GM06990 (cell line): ENCODE measurements at places on chromosomes 5 and 9.

DNA sequence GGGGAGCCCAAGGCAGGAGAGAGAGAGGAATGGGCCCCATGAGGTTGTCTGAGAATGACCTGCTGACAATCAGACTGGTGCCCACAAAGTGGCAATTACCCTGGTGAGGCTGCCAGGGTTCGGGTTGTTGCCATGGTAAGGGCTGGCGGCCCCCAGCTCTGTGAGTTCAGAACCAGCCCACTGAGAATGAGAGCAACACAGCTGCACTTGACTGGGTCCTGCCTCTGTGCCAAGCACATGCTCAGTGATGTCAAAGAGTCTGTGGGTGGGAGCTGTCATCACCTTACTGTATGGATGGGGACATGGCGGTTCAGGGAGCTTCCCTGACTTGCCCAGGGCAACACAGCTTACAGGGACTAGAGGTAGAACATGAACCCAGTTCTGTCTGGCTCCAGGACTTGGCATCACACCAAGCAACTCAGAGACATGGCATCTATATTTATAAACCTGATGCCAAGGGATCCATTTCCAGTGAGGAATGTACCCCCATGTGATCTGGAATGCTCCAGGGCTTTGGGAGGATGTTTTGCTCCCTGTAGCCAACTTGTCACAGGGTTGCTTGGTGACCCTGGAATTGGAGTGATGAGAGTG, 38.2 kb upstream of the TEX48 start:
- DNase-seq = no peak

GRCh38 chr9:88481933-88482332, 53.0 kb upstream of the NXNL2 start:
- no peak for DNase-seq

GRCh38 chr9:128798896-128799295, 11.8 kb downstream of the TBC1D13 start:
- no peak for DNase-seq

DNA sequence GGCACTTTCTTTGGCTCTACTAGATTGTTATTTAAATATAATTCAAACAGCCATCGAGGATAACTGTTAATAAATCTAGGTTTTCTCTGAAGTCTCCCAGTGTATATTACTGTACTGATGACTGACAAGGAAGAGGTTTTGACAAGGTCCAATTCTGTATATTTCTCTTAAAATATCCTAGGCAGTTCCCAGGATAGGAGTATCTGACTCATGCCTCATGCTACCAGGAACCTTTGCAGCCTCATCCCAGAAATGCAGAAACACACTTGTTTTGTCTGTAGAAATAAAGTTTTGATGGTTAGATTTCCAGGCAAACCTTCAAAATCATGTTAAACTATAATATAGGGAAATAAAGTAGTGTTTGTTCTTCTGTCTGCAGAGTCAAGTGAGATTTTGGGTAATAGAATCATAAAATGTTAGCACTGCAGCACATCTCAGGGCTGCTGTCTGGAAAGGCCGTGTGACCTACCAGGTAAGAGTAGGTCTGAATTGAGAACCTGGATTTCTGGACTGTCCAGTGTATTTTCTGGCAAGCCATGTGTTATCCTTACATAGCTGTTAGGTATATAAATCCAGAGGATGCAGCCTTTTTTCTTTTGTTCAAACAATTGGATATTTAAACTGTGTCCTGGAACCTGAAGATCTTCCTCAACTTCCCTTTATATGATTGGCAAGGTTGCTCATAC, 8.3 kb downstream of the UBE2D2 start:
- DNase-seq = no peak

DNA sequence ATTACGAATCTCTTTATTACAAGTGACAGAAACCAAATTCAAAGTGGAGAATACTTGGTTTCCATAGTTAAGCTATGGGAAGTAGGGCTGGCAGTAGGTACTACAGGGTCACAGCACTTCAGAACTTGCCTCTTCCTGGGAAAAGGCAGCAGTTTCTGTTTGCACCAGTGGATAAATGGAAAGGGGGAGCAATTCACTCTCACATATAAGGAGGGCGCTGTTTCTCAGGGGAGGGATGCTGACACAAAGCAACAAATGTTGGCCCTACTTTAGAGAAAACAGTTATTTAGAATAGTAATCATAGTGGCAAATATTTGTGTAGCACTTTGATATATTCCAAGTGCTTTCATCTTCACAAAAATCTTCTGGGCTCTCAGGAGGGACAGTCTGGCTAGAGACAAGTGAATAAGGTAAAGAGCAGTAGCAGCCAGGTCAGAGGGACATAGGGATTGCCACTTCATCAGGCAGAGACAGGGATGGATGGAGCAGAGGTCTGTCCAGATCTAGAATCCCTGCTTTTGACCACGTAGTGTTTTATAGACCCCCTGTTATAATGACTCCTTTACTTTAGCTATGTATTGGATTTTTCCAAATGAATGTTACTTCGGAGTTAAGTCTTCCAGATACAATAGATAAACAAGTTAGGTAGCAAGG, 554.8 kb upstream of the SGCD start:
- DNase-seq = no peak

DNA sequence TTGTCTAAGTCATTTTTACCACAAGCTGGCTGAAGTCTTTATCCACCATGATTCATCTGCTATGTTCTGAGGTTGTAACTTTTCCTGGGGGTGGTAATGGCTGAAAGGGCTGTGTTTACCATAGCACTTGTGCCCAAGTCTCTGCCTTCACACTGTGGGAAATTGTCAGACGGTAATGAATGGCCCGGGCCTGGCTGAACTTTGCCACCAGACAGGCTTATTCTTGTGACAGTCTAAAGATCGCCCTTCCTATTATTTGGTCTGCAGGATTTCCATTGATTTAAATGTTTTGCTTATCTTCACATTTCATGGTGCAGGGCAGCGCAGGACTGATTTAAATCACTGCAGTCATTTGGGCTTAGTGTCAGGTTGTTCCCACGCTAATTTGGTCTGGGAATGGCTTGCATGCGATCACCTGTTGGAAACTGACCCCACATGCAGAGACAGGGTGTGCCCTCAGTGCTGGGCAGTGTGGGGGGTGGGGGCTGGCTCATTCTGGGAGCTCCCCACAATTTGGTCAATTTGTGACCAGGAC, 109.3 kb upstream of the ICE1 start:
- DNase-seq = no peak

- no peak for DNase-seq
These were observed 91.5 kb downstream of the MAMDC2 start for GRCh38 chr9:70135176-70135575.

GRCh38 chr5:157252711-157253465, 13.0 kb upstream of the CYFIP2 start:
- peak; percentile 69 for DNase-seq

DNA sequence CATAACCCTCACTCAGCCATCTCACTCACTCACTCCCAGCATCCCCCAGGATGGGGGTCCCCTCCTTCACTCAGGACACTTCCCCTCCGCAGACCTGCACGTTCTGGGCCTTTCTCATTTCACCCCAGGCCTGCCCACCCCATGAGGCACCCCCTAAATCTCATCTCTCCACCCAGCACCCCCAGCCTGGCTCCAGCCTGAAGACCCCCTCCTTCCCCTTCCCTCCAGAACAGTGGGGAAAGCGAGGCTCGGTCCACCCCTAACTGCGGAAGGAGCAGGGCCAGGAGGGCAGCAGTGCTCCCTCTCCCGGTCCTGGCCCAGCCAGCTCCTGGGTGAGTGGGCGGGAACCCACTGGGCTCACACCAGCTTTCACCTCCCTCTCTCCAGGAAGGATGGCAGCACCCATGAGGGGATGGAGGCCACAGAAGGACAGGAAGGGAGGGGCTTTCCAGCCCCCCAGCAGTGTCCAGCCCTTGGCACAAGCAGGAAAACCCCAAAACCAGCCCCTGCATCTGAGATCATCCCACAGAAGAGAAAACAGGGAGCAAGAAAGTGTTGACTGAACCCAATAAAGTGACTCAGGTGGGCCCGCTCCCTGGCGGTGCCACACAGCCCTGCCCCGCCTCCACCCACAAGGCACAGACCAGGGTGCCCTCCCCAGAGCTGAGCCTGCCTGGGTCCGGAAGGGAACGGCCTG, 55.0 kb downstream of the LRSAM1 start:
- no peak for DNase-seq

DNA sequence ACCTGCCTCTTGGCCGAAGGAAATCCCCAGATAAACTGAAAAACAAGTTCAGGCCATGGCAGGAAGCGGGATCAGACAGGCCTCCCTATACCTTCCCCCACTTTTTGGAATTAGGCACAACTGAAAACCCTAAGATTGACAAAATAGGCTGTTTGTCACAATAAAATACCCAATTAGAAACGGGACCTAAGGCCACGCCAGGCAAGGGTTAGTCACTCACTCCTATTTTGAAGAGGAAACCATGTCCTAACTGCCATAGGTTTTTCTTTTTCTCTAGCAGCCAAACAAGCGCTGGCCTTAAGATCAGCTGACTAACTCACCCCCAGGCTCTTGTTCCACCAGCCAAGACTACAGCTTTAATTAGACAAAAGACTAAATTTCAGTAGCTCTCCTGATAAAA, 11.9 kb downstream of the FBP2 start:
- DNase-seq = no peak

GRCh38 chr9:76269789-76270188, 124.4 kb downstream of the RFK start:
- no peak for DNase-seq

- DNase-seq = no peak
These were observed 29.5 kb downstream of the SLC25A46 start for GRCh38 chr5:110768138-110768860.

- no peak for DNase-seq
These were observed 29.1 kb downstream of the GPR21 start for GRCh38 chr9:123062351-123063176.

GRCh38 chr5:80860924-80861613, 99.1 kb upstream of the RASGRF2 start:
- no peak for DNase-seq

DNA sequence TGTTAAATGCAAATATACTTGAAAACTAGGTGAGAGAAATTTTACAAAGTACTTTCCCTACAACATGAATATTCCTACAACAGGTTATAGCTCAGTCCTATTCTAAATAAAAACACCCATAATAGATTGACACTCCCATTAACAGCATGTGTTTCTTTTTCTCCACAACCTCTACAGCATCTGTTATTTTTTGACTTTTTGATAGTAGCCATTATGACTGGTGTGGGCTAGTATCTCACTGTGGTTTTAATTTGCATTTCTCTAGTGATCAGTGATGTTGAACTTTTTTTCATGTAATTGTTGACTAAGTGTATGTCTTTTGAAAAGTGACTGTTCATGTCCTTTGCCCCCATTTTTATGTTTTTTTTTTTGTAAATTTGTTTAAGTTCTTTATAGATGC, 1506.1 kb upstream of the CDH9 start:
- no peak for DNase-seq

- no peak for DNase-seq
These were observed 1.5 kb upstream of the RASGRF2 start for GRCh38 chr5:80958616-80959015.

GRCh38 chr9:135183528-135184180, 96.2 kb downstream of the OLFM1 start:
- DNase-seq = no peak

- DNase-seq = no peak
These were observed 67.9 kb downstream of the ERBIN start for GRCh38 chr5:65994117-65994786.

GRCh38 chr5:137791799-137792198, 37.6 kb upstream of the HNRNPA0 start:
- no peak for DNase-seq

GRCh38 chr5:144318460-144318859, 147.8 kb downstream of the KCTD16 start:
- DNase-seq = no peak

GRCh38 chr9:121581786-121582600, 69.4 kb upstream of the DAB2IP start:
- DNase-seq = no peak

GRCh38 chr9:130471411-130472183, 26.8 kb downstream of the ASS1 start:
- no peak for DNase-seq

GRCh38 chr9:95484225-95484624, 32.5 kb downstream of the PTCH1 start:
- DNase-seq = no peak
